Osteoblast (primary cell): ENCODE measurements at places on chromosomes 12 and 14. TPM values are rescaled to one million over a fixed set of nuclear protein-coding genes. Genes with fewer than 3 reads are reported as not detected.

The SERPINA1 gene
- total RNA-seq = 0.29 and 1.4 TPM in 2 replicates

DNA sequence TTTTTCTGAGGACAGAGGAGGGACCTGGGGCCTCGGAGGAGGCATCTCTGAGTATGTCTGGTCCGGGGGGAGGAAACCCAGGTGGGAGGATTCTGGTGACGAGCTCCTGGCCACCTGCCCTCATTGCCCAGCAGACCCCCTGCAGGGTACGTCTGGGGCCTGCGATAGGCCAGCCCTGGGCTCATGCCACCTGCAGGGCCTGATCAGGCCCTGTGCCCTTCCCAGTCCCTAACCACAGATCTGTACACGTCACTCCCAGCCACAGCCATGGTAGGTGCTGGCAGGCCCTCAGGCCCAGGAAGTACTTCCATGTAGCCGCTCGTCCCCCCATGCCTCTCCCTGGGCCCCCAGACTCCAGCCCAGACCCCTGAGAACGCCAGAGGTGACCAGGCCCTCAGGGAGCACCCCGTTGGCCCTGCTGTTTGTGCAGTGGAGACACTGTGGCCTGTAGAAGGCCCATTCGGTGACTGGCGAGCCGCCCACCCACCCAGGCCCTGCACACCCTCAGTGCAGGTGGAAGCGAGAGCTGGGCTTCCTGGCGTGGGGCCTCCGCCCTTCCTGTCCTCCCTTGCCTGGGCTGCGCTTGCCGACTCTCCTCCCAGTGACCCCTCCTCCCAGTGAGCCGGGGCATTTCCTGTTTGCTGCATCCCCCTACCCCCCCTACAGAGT lies 5.7 kb downstream of the INF2 start:
- no peak for DNase-seq

DNA sequence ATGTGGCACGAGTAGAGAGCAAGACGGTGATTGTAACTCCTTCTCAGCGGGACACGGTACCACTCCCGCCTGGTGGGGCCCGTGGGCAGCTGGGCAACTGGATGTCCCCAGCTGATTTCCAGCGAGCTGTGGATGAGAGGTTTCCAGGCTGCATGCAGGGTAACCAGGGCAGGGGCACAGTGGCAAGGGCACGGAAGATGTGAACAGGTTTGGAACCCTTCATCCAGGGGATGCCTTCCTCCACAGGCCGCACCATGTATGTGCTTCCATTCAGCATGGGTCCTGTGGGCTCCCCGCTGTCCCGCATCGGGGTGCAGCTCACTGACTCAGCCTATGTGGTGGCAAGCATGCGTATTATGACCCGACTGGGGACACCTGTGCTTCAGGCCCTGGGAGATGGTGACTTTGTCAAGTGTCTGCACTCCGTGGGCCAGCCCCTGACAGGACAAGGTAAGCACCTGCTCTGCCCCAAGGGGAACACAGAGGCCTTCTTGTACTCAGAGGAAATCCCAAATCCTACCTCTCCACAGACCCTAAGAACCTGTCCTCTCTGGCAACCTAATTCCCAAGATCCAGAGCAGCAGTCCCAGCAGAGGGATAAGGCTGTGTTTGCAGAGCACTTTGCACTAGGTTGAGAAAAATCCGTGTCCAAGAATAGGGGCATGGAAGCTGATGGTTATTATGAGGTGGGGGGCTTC lies 4.3 kb downstream of the PCK2 start:
- DNase-seq = peak; percentile 60

GRCh38 chr14:100762089-100762515 lies 35.4 kb downstream of the DLK1 start:
- no peak for DNase-seq

GRCh38 chr12:109110988-109111495 lies 5.3 kb upstream of the ACACB start:
- peak; percentile 85 for DNase-seq

DNA sequence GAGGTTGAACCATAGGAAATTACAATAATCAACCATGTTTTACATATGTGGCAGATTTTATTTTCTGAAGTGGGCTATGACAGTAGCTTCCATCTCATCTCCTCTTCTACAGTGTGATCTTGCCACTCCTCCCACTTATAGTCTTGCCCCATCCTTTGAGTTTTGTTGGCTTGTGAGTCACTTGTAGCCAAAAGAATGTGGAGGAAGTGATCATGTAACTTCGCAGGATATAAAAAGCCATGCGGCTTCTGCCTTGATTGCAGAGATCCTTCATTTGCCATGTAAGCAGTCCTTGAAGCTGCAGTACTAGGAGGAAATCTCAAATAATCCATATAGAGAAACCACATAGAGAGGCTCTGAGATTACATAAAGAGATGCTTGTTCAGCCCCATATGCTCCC lies 13.7 kb upstream of the ZNF84 start:
- DNase-seq = no peak

GRCh38 chr14:95507701-95508103 lies 8.7 kb downstream of the SYNE3 start:
- DNase-seq = peak; percentile 93

The ESRRB gene
- total RNA-seq = under 0.01 TPM in 1 of 2 replicates, not detected in the other

GRCh38 chr14:73685328-73685727 lies 28.9 kb downstream of the PNMA1 start:
- no peak for DNase-seq

The ADAM20 gene
- total RNA-seq = 1.5 and 1.8 TPM in 2 replicates

The ARMH4 gene
- 10.9 and 14.1 TPM in 2 replicates for total RNA-seq

DNA sequence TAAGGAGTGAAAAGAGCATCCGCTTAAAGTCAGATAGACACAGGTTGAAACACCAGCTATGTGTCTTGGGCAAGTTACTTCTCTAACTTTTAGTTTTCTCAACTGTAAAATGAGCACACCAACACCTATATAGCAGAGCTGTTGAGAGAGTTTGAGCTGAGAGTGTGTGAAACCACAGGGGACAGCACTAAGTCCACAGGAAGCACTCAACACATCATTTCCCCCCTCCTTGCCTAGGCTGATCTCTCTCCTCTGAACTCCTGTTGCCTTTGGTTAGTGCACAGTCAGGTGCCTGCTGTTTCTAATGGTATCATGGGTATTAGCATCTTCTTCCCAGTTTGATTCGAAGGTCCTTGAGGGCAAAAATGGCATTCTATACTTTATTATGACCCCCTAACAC lies 176.7 kb downstream of the DPF3 start:
- DNase-seq = no peak

- no peak for DNase-seq
These were observed 571.7 kb downstream of the RPS29 start for GRCh38 chr14:49014476-49014875.
